ENCODE measurements at places on chromosomes 11 and 22. TPM values are rescaled to one million over a fixed set of nuclear protein-coding genes. Genes with fewer than 3 reads are reported as not detected.
A peak's percentile ranks its signal among the peaks of the same experiment; 100 is the strongest.

The CTSW gene
- total RNA-seq, result 1.8 TPM

GRCh38 chr22:27740202-27740748 lies 61.3 kb downstream of the MN1 start:
- no peak for DNase-seq

The UPK3A gene
- not detected for total RNA-seq

DNA sequence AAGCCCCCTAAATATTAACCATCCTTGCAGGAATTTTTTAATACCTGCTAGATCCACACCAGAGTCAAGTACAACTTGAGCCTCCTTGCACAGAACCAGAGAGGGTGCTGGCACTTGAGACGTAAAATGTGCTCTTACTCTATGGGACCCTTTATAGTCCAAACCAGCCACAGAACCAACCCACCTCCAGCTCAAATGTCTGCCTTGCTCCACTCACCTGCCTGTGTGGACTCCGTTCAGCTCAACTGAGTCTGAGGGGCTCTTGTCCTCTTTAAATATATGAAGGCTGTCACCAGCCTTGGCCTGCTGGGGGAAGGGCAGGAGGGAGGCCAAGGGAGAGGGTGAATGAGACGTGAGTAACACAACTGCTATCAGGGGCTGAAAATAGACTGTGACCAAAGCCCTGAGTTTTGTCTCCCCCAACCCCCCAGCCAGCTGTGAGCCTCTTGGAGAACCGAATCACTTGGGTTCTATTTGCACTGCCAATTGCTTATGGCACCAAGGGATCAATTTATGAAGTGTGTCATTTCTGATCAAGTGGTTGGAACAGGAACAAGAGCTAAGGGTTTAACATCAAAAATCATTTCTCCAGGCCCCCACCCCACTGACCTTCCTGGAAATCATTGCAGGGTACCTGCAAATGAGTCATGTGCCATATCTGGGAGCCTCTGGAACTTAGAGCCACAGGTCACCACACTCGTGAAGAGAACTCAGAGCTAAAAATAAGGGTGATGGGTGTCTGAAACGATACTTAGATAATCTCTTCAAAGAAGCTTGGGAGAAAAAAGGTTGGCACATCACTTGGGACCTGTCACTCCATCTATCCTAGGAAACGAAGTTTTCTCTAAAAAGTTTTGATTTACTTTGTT lies at the start of gene CSRP3:
Gene CSRP3 (minus strand): TSS at position 247 of the 869 bp plus-strand sequence. CDS start 9,535 bp downstream, outside the sequence.
- no peak for DNase-seq

DNA sequence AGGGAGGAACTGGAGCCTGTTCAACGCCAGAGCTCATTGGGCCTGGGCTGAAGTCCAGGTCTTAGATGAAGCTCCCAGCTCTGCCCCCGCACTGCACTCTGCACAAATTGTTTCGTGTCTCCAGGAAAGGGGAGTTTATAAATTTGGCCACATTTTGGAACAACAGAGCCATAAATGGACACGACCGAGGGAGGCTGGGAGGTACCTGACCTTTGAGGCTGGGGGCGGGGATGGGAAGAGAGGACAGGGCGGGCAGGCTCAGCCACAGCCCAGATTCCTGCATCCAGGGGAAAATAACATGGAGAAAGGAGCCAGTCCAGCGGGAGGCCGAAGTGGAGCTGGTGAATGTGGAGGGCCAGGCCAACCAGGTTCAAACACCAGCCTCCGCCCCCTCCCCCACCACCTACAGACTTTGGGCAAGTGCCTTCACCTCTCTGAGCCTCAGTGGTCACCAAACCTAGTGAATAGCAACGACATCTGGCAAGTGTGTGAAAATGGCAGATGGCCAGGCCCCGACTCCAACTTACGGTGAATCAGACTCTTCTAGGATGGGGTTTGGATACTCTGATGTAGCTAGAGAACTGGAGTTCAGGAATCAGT lies 36.8 kb upstream of the SMTN start:
- peak; percentile 86 for DNase-seq

The EFCAB6 gene
- 2.6 TPM for total RNA-seq

The ZNF214 gene
- total RNA-seq, result 2.4 TPM

DNA sequence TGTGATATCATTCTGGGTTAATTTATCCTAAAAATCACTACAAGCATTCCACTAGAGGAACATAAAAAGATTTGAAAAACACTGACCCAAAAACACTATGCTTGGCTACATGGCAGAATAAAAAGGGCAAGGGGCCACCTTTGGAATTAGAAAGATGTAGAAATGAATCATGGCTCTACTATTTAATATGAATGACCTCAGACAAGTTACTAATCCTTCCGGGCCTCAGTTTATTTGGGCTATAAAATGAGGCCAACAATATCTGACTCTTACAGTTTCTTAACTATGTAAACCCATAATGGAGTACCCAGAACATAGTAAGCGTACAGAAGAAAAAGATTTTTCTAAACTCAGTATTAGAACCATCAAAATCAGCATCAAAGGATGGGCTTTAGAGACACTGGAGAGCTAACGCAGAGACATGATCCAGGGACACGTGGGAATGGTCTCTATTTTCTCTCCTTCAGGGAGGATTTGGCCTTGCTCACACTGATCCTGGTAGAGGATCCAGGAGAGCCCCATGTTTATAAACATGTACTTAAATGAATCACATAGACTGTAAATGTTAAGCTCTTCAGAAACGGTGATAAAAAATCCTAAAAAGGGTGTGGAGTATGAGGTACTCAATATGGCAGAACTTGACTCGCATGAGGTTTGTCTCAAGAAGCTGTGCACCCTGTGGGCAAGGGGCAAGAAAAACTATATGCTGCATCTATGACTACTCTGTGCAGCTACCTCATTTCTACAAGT lies 288.4 kb upstream of the PITPNB start:
- DNase-seq, result no peak

DNA sequence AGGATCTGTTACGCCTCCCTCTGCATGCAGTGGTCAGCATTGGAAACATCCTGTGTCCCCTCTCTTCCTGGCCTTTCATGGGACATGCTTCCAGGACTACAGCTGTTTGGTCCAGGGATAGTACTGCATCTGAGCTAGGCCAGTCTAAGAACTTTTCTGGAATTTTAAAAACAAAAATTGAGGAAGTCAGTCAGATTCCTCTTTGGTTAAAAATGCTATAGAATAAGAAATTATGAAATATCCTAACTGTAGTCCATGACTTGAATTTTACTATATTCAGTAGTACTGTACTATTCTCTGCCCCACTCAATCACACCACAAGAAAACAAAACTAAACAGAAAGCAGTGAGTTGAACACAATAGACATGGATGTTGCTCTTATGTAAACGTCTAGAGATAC lies 201.0 kb upstream of the CADM1 start:
- DNase-seq, result no peak

DNA sequence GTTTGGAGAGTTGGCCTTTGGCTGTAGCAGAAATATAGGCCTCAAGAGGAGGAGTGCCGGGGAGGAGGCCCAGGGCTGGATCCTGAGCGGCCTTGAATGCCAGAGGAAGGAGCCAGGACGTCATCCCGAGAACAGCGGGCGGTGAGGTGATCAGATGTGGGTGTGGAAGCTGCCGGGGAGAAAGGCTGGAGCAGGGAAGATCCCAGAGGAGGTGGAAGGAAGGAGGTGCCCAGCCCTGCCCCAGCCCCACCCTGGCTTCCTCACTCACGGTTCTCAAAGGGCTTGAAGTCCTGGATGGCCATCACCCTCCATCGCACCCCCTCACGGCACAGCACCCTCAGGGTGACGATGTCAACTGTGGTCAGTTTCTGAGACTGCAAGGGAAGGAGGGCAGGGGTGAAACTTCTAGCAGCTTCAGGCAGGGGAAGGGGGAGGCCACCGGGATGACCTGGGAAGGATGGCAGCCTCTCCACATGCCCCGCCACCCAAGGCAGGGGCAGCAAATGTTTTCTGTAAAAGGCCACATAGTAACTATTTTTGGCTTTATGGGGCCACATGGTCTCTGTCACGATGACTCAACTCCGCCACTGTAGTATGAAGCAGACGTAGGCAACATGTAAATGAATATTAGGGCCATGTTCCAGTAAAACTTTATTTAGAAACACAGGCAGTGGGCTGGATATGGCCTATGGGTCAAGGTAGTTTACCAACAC lies 10.7 kb downstream of the IL2RB start:
- no peak for DNase-seq

DNA sequence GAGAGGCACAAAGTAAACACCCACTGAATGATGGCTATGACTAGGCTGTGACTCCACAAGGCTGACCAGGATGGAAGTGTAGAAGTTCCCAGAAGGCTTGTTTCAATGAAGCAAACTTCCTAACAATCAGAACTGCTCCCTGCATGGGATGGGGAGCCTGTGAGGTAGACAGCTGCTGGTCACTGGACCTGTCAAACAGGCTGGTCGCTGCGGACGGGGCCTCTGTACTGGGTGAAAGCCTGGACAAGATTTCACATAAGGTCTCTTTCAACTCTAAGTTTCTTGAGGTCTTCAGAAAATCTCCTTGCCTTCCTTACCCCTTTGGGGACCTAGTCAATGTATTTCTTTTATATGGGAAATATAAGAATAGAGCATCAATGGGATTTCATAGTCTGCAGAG lies 438.2 kb downstream of the BUD13 start:
- DNase-seq, result no peak

The CATSPERZ gene
- not detected for total RNA-seq

DNA sequence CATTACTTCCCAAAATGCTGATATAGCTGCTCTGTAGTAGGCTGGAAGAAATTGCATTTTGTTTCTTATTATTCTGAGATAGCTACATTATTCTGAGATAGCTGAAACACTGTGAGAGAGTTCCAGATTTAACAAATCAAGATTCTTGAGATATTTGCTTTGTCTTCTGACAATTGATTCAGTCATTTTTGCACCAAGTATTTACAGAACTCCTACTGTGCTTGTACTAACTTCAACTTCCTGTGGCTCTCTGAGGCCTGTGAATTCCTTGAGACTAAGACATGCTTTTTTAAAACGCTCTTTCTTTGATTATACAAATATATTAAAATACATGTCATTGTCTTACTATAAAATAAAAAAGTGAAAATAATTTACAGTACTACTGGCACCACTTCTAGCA lies 52.7 kb downstream of the USP47 start:
- no peak for DNase-seq

DNA sequence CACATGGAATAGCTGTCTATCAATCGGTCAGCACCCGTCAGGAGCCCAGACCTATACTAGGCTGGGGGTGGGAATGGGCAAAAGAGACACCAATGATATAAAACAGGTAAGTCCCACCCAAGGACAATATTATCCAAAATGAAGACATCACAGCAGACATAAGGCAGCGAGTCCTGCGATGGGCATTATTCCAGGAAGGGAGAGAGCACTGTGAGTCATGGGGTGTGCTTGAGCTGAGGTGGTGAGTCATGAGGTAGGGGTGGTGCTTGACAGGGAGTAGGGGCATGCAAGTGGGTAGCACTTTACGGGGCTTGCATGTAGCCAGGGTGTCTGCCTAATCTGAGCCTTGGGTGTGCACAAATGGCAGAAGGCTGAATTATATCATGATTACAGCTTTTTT lies 605.0 kb upstream of the CADM1 start:
- DNase-seq, result no peak

The GDPD4 gene
- total RNA-seq, result not detected

The SLC17A6 gene
- total RNA-seq, result not detected

The TMEM132A gene
- total RNA-seq, result 8.9 TPM

DNA sequence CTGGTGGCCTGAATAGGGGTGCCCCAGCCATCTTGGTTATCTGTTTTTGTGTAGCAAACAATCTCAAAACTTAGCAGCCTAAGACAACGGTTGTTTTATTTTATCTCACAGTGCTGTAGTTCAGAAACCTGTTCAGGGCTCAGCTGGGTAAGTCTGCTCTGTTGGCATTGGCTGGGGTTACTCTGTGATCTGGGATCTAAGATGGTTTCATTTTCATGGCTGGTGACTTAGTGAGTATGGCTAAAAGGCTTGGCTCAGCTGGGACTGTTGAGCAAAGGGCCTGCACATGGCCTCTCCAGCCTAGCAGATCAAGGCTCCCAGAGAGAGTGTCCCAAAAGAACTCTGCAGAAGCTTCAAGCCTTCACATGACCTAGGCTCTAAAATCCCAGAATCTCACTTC lies 60.8 kb upstream of the POU2AF1 start:
- no peak for DNase-seq

GRCh38 chr11:34238533-34238932 lies 119.3 kb downstream of the ABTB2 start:
- no peak for DNase-seq

DNA sequence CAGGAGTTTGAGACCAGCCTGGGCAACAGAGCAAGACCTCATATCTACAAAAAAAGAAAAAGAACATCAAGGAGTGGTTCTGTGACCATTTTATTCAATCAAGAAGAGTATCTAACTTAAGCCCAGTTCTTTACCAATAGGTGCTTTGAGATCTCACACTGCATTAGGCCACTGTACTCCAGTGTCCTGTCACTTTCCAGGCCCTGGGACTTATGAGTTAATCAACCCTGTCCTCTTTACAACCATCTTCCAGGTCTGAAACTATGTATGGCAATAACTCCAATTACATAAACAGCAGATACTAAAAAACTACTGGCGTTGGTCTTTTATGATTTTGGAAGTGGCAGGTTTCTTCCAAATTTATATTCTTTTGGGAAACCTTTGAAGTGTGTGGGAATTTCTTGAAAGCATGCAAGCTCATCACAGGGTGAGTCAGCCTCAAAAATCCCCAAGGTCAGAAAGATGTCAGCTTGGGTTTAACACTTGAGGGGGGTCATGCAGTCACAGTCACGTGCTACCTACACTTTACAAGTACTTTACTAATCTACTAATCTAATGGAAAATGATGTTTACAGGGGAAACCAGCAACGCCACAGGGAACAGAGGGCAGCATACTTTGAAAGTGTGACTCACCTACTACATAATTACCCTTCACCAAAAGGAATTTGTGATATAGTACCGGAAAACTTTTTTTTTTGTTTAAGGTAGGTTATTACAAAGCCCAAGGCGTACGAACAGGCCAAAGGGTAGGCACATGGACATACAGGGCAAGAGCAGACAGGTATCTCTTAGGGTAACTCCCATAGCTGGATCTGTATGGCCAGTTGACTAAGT lies 15.6 kb downstream of the PISD start:
- peak; percentile 17 for DNase-seq

DNA sequence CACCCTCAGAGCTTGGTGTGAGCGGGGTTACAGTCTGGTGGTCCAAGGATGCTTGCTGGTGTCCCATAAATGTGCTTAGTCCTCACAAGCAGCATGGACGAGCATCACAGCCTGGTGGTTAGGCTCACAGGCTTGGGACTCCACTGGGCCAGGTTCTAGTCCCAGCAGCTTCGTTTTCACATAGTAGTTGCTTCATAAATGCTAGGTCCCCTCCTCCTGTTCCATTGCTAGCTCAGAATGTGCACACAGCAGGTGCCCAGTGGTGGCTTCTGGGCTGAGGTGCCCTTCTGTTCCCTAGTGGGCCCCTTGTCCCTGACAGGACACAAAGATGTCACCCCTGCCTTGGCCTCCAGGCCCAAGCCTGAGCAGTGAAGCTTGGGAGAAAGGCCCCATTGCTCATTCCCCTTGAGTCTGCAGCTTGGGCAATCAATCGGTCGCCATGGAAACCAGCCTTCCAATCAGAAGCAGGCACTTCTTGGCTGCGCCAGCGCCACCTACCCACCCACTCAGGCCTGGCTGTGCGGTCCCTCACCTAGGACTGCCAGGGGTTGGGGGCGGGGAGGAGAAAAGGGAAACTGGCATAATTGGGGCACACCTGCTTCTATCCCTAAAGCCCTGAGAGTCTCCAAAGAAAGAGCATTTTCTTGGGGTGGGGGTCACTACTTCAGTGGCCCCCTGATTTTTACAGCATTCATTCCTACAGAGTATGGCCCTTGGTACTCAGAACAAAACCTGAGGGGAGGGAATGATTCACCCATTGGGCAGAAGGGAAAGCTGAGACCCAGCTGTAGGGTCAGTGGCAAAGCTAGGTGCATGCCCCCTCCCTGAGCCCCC lies 48.1 kb downstream of the CYTH4 start:
- no peak for DNase-seq
